ENCODE measurements at places on chromosomes 3 and 15.

DNA sequence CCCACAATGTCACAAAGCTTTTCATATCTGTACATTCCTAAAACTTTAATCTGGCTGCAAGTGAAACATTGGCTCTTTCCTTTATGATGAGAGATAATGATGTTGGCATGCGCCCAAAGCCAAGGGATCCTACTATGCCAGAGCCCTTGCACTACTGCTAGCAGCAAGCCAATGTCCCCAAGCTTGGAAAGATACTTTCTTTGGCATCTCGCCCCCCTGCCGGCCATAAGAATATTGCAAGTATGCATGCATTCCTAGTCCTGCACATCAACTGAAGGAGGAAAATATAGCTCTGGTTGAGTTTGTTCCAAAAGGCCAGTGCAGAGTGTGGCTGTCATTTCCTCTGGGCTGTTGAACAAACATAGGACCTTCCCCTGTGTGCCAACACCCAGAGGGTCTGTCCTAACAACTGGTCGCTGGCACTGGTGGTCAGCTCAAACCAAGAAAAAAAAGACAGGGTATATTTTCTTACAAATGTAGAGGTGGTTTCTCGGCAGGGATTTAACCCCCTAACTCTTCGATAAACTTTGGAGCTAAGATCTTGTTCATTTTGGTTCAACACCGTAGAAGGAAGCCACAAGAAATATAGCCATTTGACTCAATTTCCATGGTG, 120.9 kb upstream of the ZBED2 start:
- DNase-seq = no peak

GRCh38 chr15:68315495-68316031, 38.0 kb downstream of the FEM1B start:
- DNase-seq = no peak

GRCh38 chr3:27022096-27022761, 347.0 kb downstream of the NEK10 start:
- DNase-seq = no peak

DNA sequence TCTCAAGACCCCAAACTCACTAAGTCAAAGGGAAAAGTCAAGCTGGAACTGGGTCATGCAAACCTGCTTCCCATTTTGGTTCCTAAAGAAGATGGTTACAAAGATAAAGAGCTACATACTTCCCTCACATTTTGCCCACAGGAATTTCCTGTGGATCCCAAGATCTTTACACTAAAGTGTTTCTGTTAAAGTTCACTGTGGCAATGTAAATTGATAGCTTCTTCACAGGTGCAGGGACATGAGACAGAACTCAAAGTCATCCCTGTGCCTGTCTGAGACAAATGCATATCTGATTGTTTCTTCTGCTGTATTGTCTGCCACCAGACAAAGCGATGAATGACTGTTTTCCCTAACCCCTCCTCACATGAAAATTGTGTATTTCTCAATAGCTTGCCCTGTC, 567.8 kb downstream of the ZIC1 start:
- DNase-seq = no peak

DNA sequence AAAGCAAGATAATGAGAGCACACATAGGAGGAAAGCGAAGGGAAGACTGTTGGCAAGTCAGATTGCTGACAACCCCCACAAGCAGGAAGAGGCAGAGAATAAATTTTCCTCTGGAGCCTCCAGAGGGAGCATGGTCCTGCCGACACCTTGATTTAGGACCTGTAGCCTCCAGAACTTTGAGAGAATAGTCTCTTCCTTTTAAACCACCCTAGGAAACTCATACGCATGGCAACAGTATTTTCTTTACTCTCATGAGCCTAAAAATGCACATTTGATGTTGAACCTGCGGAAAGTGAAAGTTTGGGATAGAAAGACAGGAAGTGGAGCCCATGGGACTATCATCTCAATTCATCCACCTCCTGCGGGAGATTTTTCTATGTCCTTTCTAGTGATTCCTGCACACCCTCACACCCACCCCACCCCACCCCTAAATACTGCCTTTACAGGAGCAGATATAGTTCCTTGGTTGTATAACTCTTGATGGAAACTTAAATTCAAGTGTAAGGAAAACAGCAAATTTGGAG, 116.7 kb upstream of the LPP start:
- DNase-seq = no peak

GRCh38 chr3:127204841-127205582, 12.1 kb downstream of the PRR23E start:
- DNase-seq = no peak

GRCh38 chr15:94270570-94270969, 39.2 kb downstream of the MCTP2 start:
- DNase-seq = no peak

GRCh38 chr3:45024542-45025255, 1.4 kb upstream of the CLEC3B start:
- no peak for DNase-seq

GRCh38 chr3:2793987-2794386, 316.2 kb downstream of the IL5RA start:
- DNase-seq = no peak

DNA sequence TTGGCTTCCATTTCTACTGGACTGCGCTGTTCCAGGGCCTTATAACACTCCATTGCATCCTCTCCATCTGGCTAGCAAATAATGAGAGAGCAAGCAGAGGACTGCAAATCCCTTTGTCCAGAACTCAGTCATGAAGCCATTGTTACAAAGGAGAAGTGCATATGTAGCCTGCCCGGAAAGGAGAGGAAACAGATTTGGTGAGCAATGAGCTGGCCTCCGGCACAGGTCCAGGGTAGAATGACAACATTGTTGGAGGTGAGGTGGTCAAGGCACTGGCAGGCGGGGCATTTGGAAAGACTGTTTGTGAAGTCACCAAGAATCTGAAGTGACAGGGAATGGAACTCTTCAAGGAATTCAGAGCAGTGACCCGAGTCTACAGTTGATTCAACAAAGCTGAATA, 25.0 kb upstream of the ATP1B3 start:
- DNase-seq = no peak

- DNase-seq = no peak
These were observed 21.7 kb downstream of the MELTF start for GRCh38 chr3:197007953-197008352.

- DNase-seq = no peak
These were observed 27.9 kb downstream of the AKAP13 start for GRCh38 chr15:85408270-85408746.

GRCh38 chr15:28093752-28094535, 5.2 kb downstream of the OCA2 start:
- no peak for DNase-seq

- DNase-seq = no peak
These were observed 298.3 kb downstream of the SHQ1 start for GRCh38 chr3:72549761-72550581.

DNA sequence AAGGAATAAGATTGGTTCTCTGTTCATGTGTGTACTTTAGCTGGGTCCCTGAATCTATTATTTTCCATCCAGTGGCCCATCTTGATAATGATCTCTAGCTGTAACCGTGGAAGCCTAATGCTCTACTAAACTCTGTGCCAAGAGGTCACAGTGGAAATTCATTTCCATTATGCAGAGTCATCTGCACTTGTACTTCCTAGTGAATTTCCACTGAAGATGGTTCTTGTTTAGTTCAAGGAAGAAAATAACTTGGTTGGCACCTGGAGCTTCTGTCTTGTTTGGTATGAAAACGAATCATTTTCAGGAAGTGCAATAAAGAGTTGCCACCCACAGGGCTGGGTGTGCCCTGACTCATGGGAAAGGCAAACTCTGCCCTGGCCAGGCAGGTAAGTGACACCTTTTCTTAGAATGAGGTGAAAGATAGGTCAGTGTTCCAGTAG, 10.3 kb downstream of the LPP start:
- DNase-seq = no peak

DNA sequence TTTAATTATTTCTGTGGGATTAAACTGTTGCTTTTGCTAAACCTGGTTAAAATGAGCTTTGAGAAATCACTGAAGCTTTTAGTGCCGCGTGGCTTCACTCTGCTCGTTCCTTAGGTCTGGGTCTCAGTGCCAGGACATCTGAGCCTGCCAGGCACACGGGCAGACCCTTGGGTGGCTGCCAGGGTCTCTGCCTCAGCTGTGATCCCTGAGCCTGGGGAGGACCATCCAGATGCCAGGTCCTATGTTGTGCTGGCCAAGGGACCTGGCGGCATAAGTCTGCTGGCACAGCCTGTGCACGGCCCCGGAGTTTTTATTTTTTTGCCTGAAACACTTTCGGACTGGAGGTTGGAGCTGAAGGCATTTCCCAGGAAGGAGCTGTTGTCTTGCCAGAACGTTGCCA, 328.1 kb downstream of the LRTM1 start:
- DNase-seq = no peak

DNA sequence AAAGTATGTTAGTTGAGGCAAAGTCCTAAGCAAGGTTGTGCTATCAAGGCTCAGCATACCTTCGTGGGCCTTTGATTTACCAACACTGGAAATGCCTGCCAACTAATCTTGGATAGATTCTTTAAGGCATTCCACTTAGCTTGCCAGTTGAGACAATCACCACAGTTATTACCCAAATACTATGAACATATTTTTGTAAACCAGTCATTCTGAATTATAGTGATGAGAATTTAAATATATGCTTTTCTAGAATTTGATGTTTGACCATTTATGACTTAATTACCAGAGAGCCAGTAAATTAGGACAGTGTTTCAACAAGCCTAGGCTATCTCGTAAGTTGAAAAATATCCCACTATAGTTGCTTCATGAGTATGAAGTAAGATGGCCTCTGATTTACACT, 15.5 kb downstream of the TRIM59 start:
- DNase-seq = no peak

- no peak for DNase-seq
These were observed 4.5 kb upstream of the CLN6 start for GRCh38 chr15:68234060-68234459.

GRCh38 chr3:4711680-4711992, 218.5 kb downstream of the ITPR1 start:
- DNase-seq = no peak

GRCh38 chr3:23949784-23950183, 4.7 kb downstream of the NR1D2 start:
- no peak for DNase-seq

DNA sequence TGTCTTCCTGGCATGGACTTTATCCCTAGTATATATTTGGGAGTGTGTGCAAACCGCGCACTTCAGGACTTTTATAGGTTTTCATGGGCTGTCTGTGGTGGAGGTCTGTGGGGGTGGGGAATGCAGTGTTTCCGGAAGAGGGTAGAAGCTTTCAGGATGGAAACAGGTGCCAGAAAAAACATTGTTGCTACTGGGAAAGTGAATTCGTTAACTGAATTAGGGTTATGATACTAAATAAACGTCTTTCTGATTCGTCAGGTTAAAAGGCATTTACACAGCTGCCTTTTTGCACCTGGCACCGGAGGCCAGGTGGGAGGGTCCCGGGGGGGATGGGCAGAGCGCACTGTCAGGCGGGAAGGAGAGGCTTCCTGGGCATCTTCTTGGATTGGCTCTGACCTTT, 62.1 kb downstream of the SLCO3A1 start:
- DNase-seq = peak; percentile 97

All from NCI-H748 treated with DMSO at 0.1 percent for 48 hours (cell line).